ENCODE measurements at places on chromosomes 5 and 9. TPM values are rescaled to one million over a fixed set of nuclear protein-coding genes. Genes with fewer than 3 reads are reported as not detected.

GRCh38 chr5:174832025-174832424 lies 107.6 kb downstream of the MSX2 start:
- DNase-seq: no peak

DNA sequence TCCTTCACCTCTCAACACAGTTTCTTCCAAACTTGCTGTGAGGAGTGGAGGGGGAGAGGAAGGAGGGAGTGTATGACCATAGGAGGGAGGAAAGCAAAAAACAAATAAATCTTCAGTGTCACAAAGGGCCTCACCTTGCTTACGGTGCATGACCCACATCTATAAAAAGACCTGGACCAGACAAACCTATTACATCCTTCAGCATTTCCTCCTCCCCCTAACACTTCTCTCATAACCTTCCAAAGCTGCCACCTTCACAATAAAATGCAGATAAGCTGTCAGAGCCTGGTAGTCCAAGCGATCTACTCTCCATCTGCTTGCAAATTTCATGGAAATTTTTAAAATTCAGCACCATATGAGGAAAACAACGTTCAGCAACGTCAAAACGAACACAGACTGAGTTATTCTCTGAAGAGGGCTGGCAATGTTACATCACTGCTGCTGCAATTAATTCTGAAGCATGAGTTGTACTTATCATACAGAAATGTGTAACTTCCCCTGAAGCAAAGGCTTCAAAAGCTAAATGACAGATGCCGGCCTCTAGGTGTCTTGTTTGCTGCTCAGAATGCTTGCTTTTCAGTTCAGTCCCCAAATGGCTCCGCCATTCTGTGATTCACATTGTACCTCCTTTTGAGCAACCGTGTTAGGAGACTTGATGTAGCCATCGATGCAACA lies 62.9 kb downstream of the EFNA5 start:
- DNase-seq: no peak

- no peak for DNase-seq
Measured at GRCh38 chr5:54680998-54681397, 163.4 kb downstream of the SNX18 start.

DNA sequence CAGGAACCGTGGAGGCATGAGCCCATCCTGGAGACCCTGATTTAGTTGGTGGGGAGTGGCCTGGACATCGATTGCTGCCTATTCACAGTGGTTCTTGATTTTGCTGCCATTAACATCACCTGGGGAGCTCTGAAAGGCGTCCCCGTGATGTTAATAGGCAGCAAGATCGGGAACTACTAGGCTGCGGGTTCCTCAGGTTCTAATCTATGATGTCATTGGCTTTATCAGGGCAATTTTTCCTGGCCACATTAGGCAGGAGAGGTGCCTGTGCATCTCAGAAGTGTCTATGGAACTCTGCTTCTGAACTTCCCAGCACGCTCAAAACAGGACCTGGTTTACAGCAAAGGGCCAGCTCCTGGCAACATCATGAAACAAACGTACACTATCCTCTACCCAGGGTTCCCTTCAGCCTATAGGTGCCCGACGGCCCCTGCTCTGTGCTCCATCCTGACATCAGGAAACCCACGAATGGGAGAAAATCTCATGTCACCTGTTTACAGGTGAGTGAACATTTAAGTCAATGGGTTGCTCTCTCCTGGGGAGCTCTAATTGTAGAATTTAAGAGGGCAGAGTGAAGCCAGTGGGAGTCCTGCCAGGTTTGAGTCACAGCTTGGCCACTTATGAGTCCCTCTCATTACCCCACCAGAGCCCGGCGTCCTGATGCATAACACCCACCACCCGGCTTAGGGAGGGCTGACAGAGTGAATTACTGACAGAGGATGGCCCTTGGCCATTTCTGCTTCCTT lies 49.4 kb downstream of the ROPN1L start:
- no peak for DNase-seq

DNA sequence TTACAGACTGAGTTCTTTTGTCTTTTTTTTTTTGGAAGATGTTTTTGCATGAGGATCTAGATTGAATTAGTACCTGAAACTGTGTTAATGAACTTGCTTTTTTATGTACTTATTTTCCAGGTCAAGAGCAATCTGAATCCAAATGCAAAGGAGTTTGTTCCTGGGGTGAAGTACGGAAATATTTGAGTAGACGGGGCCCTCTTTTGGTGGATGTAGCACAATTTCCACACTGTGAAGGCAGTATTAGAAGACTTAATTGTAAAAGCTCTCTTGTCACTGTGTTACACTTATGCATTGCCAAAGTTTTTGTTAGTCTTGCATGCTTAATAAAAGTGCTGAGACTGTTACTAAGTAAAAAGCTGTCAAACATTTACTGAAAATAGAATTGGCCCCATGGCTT lies 14.5 kb downstream of the SLC23A1 start:
- DNase-seq: no peak

GRCh38 chr5:45862763-45863162 lies 166.6 kb upstream of the HCN1 start:
- no peak for DNase-seq

GRCh38 chr9:80383331-80383730 lies 811.6 kb downstream of the TLE4 start:
- DNase-seq: no peak

GRCh38 chr5:127608077-127608660 lies 40.7 kb upstream of the CTXN3 start:
- DNase-seq: no peak

GRCh38 chr5:169260896-169261569 lies 39.9 kb downstream of the SLIT3 start:
- no peak for DNase-seq

GRCh38 chr9:137034039-137034708 lies 2.3 kb upstream of the FUT7 start:
- DNase-seq: no peak

GRCh38 chr5:9799606-9800005 lies 169.5 kb upstream of the TAS2R1 start:
- DNase-seq: no peak

DNA sequence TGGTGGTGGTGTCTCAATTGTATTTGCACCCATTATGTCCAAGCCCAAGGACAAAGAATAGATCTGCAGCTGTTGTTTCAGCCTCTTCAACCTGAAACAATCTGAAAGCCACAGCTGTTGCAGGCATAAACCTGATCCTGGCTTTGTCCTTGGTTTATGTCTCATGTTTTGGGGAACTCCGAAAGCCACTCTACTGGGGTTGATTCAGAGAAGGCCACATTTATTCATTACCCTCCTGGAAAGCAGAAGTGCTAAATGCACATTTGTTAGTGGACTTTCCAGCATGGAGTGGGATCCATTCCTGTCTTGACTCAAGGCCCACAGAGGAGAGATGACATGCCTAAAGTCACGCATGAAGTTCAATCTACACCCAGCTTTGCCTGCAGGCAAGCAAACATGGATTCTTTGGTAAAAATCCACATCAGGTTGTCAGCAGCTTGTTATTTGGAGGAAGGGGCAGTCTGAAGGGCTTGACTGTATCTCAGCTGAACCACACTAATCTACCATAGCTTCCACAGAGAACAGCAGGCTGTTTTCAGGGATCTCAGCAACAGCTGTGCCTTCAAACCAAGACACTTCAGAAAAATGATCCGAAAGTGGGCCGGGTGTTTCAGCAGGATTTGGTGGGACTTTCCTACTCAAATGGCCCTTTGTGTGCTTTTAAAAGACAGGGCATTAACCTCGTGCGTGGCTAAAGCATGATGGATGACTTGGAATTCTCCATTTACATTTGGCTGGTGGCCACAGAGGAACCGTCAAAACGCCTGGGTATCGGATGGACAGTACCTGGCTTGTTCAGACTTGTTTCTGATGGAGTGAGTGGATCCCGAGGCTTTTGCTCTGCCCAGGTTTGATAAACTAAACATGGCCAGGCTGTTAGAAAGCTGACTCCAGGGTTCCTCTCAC lies 36.2 kb upstream of the ADAM19 start:
- DNase-seq: no peak

DNA sequence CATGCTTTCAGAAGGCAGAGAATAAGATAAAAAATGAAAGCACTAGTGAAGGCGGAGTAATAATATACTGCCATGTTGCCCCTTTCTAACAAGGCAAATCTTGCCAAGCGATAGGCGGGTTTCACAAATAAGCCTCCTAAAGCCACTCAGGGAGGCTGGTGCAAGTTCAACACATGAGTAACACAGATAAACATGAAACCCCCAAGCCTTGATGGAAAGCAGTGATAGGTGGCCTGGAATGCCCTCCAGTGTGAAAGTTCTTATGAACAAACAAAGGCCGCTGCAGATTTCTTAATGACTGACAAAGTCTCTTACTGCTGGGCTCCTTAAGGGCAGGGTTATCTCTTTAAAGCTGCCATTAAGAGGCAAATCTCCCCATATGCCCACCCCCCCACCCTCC lies 154.7 kb downstream of the ZDHHC21 start:
- DNase-seq: no peak

DNA sequence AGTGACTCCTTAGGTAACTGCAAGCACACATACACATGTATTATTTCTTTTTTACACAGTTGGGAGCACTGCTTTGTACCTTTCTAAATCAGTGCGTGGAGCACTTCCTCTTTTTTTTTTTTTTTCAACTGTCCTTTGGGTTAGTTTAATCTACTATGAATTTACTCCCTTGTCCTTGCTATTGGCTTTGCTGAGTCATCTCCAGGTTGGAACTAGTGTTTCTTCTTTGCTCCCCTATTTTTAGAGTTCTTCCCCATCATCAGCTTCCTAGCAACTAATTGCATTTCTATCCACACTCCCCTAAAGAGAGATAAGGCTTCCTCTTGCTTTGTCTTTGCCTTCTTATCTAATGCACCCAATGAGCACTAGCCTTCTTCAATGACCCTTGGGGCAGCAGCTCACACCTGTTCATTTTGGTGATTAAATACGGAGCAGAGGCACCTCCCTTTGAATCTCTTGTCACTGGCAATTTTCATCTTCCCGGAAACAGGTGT lies 24.3 kb downstream of the S100Z start:
- no peak for DNase-seq

Gene PCDHA12
- not detected for total RNA-seq

Gene IDNK
- 9.1 TPM for total RNA-seq

Gene SH3GLB2
- total RNA-seq: 77.8 TPM

Gene FBN2
- not detected for total RNA-seq

Gene PCSK5
- total RNA-seq: 2.0 TPM

Gene OR1L6
- not detected for total RNA-seq

Data from CD4-positive, CD25-positive, alpha-beta regulatory T cell (primary cell).